ENCODE measurements at places on chromosomes 1 and 21.
A peak's percentile ranks its signal among the peaks of the same experiment; 100 is the strongest.

- DNase-seq: no peak
Measured at GRCh38 chr1:162689745-162690671, 57.7 kb downstream of the DDR2 start.

GRCh38 chr1:36161641-36162531 lies 5.9 kb downstream of the MAP7D1 start:
- DNase-seq: peak; percentile 38

- DNase-seq: no peak
Measured at GRCh38 chr1:47684518-47684917, 246.7 kb downstream of the FOXD2 start.

- DNase-seq: no peak
Measured at GRCh38 chr1:187454010-187454409, 625.3 kb downstream of the PLA2G4A start.

DNA sequence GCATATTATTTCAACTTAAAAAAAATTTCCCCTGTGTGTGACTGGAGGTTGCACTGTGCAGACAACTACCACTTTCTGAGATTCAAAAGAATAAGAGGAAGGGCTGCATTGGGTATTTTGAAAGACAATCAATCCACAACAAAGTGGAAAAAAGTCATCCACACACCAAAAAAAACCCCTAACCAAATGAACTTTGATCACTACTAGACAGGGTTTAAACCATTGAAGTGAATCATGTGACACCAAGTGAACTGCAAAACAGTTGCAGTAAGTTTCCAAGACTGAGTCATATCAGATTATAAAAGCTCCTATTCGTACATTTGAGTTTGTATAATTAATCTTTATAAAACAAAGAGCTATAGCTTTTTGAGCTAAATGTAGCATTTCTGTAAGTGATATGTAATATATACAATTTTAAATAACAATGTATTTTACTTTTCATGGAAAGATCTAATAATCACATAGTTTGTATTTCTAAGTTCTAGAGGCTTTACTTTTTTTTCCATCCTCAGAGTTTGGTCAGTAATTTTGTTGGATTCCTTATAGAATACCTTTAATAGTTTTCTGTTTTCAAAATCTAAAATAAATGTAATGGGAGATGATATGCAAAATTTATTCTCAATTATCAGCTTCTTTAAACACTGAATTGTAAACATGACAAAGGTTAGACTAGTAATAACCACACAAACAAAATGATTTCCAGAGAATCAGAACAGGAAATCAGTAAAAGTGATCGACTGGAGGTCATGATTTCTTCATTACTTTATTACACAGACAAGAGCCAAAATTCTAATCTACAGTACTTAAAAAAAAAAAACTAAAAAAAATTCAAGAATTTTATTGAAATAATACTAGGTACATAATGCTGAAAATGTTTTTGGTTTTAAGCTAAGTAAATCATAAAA lies 50.5 kb upstream of the GFI1 start:
- DNase-seq: peak; percentile 29

DNA sequence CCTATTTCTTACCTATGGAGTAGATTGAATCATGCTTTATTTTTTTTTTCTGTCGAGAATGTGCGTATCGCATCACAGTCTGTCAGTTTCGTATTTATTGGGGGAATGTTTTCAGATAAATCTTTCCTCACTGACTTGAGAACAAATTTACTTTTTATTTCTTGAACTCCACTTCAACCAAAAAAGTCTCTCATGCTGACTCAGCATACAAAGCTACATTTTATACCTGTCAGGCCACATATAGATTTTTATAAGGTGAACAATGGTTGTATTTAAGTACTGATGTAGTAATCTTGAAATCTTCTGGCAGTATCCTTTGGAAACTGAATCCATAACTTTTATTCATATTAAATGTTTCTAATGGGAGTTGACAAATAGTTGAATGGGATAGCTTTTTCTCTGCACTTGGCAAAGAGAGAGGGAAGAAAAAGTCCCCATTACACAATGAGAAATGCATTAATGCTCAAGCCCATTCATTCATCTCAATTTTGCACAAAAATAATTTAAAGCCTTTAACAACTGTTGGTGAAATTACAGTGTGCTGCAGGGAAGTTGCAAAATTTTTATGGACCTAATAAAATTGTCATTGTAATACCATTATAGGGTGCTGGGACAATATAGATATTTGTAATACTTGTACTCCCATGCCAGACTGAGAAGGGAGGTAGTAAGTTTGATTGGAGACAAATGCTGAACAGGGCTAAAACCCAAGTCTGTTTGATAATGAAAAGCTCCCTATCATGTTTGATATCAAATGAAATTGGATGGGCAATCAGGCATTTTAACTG lies 367.6 kb downstream of the HLX start:
- no peak for DNase-seq

- DNase-seq: no peak
Measured at GRCh38 chr21:29133241-29133640, 2.8 kb downstream of the MAP3K7CL start.

- DNase-seq: no peak
Measured at GRCh38 chr1:33234131-33234530, 22.2 kb upstream of the ZNF362 start.

DNA sequence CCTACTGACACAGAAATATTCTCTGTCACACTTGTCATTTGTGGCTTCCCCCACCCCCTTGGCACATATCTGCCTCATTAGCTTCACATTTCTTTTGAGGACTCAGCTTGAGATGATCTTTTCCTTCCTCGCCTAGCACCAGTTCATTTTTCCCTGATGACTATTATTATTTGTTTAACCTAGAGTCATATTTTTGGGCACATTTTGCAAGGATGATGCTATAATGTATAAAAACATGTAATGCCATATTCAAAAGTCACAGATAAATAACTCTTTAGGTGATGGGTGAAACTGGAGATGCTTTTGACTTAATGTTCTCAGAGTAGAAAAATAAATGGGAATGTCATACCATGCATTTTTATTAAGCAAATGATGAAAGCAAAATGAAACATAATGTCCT lies 202.7 kb downstream of the BACH1 start:
- no peak for DNase-seq

DNA sequence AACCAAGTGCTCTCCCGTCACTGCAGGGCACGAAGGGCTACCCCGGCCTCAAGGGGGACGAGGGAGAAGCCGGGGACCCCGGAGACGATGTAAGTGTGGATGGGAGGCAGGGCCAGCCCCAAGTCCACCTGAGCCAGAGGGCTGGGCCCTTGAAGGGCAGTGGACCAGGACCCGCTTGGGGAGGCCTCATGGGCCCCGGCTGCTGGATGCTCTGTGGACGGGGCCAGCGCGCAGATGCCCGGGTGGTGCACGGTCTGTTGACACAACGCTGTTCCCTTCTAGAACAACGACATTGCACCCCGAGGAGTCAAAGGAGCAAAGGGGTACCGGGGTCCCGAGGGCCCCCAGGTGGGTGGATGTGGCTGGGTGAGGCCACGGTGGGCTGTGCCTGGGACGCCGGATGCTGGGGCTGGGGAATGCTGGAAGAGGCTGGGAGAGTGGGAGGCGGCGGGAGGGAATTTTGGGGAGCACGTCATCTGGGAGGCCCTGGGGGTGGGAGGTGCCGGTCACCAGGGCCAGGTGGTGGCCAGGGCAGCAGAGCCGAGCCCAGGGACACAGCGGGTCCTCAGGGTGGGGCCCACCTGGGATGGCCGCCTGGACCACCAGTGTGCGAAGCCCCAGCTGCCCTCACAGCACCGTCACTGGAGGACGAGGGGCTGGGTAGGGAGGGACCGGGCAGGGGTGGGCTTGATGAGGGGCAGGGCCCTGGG lies 17.5 kb downstream of the COL6A1 start:
- no peak for DNase-seq

DNA sequence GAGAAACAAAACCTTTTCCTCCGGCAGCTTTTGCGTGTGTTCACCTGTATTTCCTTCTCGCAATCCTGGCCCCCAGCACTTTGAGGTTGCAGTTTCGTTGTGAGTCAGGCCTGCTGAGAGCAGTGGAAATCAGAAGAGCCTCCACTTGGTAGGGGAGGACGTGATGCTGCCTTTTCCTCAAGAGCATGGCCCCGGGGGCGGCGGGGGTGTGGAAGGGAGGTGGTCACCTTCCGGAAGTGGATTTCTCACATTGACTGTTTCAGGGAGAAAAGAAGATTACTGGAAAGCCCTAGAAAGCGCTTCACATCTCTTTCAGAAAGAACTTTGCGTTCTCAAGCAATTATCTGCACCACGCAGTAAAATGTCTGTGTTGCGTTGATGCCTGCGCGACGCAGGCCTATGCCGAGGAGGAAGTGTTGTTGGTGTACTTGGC lies 12.2 kb upstream of the IL10 start:
- peak; percentile 90 for DNase-seq

DNA sequence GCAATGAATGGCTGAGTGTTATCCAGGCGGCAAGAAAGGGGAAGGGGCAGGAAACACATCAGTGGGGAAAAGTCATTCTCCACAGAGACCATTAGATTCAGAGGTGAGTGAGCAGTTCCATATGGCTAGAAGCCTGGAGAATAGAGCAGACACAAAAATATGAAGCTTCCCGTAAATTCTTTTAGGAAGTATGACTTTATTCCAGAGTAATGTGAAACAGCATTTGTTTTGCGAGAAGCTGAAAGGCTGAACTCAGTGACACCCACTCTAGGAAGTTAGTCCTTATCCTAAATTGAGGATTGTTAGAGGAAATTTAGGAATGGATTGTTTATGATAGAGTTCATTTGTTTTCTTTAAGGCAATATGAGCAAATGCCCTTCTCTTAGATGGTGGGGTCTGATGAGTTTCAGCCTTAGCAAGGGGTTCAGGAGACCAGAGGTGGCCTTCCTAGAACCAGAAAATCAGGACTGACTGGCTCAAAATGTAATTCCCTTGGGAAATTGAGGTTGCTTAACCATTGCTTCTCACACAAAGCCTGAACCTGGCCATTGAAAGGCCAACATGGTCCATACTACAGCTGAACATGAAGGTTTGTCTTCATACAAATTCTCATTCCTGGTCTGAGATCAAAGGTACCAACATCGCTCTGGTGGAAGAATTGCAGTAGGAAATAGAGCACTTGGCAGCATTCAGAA lies 167.5 kb downstream of the TPR start:
- no peak for DNase-seq

- no peak for DNase-seq
Measured at GRCh38 chr1:167532964-167533824, 14.9 kb upstream of the CD247 start.

DNA sequence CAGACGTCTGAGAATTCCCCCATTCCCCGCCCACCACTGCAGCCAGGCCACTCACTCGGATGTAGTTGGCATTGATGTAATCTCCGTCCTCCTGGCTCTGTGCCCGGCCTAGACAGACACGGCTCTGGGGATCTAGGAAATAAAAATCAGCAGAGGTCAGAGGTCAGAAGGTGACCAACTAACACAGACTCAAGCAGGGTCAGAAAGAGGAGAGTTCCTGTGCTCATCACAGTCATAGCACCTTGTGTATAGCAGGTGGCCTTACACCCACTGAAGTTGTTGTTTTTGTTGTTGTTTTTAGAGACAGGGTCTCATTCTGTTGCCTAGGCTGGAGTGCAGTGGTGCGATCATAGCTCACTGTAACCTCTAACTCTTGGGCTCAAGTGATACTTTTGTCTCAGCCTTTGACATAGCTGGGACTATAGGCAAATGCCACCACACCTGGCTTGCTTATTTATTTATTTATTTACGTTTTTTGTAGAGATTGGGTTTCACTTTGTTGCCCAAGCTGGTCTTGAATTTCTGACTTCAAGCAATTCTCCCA lies 4.9 kb downstream of the PTPN7 start:
- no peak for DNase-seq

DNA sequence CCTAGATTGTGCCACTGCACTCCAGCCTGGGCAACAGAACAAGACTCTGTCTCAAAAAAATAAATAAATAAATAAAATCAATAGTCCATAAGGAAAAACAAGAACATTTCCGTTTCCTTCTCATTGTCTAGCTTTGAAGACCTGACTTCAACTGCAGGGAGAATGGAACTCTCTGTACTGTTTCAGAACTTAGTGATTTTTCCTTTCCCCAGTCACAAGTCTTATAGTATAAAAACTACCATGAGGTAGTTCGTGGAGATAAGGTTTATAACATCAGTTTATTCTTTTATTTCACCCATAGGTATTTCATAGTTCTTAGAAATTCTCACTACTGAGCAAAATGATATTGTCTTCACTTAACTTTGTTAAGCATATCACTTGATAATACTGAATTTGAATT lies 11.4 kb upstream of the RWDD3 start:
- no peak for DNase-seq

GRCh38 chr1:192070213-192070612 lies 88.0 kb upstream of the RGS18 start:
- DNase-seq: no peak

- DNase-seq: no peak
Measured at GRCh38 chr21:29696937-29697336, 242.9 kb downstream of the GRIK1 start.

- DNase-seq: no peak
Measured at GRCh38 chr1:167061073-167061464, 29.1 kb downstream of the GPA33 start.

DNA sequence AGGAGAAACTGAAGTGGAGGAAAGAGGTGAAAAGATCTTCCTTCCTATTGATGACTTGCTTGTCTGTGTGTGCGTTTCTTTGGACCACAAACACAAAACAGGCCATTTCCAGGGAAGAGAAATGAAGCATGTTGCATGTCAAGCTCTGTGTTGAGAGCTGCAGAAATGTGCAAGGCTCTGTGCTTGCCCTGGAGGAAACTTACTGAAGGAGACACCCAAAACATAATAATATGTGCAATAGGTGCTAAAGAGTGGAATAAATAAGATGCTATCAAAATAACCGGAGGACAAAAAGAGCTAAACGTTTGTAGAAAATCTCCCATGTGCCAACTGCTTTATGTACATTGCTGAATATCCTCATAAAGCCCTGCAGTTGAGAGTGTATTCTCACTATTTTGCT lies 195.2 kb upstream of the HMGB4 start:
- DNase-seq: no peak

GRCh38 chr1:21552715-21553114 lies 43.5 kb downstream of the ALPL start:
- no peak for DNase-seq

- no peak for DNase-seq
Measured at GRCh38 chr1:176884911-176885310, 279.6 kb downstream of the ASTN1 start.

DNA sequence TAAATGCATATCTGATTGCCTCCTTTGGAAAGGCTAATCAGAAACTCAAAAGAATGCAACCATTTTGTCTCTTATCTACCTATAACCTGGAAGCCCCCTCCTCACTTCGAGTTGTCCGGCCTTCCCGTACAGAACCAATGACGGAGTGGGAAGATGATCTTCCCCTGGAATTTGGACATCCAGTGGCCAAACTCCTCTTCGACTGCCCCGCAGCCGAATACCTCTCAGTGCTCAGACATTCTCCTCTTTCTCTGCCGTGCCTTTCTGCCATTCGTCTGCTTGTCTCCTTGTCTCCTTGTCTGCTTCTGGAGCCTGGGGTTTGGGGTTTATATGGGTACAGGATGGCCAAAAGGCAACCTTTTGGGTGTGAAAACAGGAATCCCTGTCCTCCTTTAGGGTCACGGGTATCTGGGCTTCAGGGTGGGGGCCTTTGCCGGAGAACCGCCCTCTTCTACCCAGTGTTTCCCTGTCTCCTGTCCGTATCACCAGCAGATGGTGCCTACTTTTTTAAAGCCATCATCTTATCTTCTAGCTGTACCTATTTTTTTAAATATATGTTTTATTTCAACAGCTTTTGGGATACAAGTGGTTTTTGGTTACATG lies 35.9 kb upstream of the RAB4A start:
- DNase-seq: no peak

GRCh38 chr1:32992489-32993323 lies 28.1 kb upstream of the RNF19B start:
- DNase-seq: peak; percentile 18

Measured in activated CD4-positive, alpha-beta T cell treated with anti-CD3 and anti-CD28 coated beads for 4 hours (primary cell).